ENCODE measurements at places on chromosomes 6 and 20.
A peak's percentile ranks its signal among the peaks of the same experiment; 100 is the strongest.

DNA sequence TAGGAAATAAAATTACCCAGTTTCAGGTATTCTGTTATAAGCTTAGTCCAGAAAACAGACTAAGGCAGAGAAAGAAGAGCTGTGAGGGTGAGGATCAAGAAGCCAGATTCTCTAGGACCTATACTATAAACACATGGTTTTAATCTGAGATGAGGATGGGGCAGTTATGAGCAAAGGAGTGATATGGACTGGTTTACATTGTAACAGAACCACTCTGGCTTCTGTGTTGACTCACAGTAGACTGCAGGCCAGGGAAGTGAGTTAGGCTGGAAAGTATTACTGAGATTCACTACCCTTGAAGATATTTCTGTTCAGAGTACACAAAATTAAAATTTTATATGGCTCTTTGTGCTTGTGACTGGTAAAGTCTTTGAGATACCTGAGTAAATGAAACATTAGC lies 3.2 kb upstream of the RWDD1 start:
- no peak for DNase-seq

GRCh38 chr6:135170849-135171248 lies 10.3 kb upstream of the MYB start:
- DNase-seq = no peak

DNA sequence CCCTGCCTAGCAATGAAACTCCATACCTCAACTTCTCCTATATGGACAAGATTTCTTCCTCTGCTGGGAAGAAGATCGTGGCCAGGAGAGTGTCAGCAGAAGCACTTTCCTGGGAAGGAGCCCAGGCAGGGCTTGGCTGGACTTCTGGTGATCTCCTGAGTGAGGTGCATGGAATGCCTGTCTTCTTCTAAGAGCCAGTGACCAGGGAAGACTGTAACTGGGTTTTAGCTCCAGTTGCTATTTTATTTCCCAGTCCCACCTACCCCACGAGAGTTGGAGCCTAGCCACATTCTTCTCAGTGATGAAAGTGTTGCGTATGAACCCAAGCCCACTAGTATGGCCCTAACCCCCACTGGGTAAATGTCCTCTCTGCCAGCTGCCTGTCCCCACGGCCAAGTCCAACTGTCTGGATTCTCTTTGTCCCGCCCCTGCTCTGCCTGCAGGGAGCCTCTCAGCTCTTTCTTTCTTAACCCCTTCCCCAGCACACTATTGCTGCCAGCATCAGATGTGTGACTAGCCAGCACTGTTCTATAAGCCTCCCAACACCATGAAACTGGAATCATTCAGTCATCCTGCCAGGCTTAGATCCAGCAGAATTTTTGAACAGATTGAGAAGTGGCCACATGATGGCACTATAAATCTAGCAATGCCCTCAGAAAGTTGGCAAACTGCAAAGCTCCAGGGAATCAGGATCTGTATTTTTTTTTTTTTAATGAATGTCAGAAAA lies 69.8 kb upstream of the FAM184A start:
- no peak for DNase-seq

- DNase-seq = no peak
Observed at GRCh38 chr20:21106171-21107017, at the start of gene LINC00237. Gene LINC00237 (minus strand): TSS chr20:21106358.

DNA sequence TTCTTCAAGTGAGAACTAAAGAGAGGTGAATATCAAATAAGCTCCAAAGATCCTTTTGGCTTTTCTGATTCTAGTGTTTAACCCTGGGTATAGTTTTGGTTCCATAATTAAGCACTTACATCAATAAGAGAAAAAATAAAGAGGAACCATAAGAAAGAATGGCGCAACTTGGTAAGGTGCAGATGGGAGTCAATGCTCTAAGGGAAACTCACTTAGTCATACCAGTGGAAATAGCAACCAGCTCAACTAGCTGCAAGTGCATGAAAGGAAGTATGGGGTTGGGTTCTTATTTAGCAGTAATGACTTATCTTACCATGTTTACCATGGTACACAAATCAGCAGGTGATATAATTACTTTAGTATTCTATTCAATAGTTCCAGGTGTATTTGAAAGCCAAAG lies 296.5 kb upstream of the RUNX2 start:
- DNase-seq = no peak

DNA sequence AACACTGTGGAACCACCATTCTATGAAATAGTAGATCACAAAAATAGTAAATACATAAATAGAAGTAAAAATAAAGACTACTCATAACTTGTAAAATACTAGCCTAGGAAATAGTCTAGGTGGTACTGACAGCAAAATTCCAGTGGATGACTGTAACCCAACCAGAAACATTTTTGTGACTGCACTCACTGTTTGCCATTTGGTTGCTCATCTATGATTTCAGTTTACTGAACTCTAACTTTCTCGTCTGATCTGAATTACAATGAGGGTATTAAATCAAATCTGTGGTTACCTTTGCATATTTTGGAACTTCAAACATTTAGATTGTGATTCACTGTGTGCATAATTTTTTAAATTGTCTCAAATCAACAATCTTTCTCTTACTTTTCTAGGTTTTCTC lies 151.1 kb downstream of the KHDC1L start:
- DNase-seq = no peak

DNA sequence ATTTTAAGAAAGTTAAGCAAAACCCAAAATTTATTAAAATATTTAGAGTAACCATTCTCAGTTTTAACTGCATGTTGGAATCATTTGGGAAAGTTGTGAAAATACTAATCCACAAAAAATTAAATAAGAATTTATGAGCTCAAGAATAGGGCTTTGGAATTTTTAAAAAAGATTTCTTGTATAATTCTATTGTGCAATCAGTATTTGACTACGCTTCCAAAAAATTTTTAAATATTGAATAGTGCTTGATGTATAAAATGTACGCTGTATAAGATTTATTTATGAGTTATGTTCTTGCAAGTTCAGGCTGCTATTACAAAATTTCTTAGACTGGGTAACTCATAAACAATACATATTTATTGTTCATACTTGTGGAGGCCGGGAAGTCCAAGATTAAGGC lies 571.7 kb downstream of the MMUT start:
- no peak for DNase-seq

- DNase-seq = peak; percentile 54
Observed at GRCh38 chr20:48716086-48716485, 111.7 kb downstream of the PREX1 start.

DNA sequence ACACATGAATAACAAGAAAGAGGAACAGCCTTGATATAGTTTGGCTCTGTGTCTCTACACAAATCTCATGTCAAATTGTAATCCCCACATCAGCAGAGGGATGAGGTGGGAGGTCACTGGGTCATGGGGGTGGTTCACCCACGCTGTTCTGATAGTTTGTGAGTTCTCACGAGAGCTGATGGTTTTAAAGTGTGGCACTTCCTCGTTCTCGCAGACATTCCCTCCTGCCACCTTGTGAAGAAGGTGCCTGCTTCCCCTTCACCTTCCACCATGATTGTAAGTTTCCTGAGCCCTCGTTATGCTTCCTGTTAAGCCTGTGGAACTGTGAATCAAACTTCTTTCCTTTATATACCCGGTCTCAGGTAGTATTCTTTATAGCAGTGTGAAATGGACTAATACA lies 13.1 kb downstream of the SRPK1 start:
- DNase-seq = no peak

DNA sequence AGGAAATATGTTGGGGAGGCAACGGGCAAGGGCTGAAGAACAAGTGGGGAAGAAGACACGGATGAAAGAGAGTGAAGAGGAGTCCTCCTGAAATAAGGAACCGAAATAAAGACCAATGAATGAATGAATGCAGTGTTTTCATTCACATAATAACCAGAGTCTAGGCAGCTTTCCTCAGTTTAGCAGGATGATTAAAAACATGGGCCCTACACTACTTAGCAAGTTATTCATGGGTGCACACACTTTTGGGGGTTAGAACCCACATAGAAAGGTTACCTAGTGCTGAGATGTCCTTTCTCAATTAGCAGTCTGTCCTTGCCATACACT lies 5.9 kb upstream of the FUCA2 start:
- no peak for DNase-seq

GRCh38 chr6:154370545-154370944 lies 13.9 kb upstream of the IPCEF1 start:
- no peak for DNase-seq

DNA sequence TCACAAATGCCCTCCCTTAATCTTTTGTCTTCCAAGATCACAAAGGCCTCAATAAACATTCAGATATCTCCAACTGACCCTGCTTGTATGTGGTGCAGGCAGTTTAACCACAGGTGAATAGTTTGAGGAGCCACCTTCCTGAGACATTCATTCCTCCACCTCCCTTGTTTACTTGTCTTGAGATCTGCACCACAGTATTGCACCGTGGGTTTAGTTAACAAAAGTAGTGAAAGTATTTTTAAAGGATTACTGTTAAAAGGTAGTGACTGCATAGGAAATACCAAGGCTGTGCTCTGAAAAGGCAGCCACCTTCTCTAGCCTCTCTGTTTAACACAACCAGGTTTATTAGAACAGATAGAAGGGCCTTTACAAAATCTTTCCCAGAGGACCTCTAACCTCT lies 46.5 kb downstream of the SESN1 start:
- DNase-seq = no peak

- DNase-seq = no peak
Observed at GRCh38 chr6:36756786-36757185, 59.2 kb downstream of the RAB44 start.

DNA sequence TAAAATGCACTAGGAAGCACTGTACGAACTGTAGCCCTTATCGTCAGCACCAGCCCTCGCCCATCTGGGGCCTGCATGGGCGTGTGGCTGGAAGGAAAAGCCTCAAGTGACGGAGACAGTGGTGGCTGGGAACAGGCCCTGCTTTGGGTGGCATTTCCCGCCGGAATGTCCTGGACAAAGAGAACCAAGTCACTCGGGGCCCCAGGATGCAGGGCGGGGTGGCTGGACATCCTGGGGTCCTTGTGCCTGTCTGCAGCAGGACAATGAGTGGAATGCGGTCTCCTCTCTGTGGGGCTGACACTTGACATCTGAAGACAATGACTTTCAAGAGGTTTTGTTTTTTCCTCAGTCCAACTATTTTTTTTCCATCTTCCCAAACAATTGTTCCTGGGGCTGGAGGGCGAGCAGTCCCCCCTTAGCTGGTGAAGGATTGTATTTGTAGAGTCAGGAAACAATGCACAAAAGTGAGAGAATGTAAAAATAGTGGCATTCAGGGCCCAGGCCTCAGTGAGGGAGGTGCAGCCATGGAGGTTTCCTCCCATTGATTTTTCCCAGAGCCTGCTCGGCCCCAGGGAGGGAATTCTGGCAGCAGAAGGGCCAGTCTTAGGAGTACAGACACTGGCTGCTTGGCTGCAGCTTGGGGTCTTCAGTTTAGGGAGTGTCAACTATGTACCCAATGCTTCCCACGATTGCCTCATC lies 64.4 kb downstream of the PREX1 start:
- DNase-seq = no peak

- no peak for DNase-seq
Observed at GRCh38 chr20:8790442-8791074, 278.3 kb upstream of the PLCB4 start.

- DNase-seq = no peak
Observed at GRCh38 chr6:123788319-123788718, 15.3 kb upstream of the NKAIN2 start.

DNA sequence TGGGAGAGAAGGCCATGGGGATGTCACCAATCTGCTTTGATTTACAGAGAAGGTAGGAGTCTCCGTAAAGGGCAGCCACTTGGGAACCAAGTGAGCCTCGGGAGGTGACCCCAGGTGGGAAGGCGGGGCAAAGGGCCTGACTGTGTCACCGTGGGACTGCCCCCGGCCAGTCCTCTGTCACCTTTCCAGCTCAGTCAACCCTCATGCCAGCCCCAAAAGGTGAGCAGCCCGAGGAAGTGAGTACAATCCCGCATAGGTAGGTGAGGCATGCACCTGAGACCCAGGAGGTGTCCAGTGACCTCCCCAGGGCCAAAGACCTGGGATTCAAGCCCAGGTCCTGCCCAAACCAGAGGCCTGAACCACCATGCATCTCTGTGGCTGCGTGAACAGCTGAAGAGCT lies 36.2 kb downstream of the BMP7 start:
- no peak for DNase-seq

GRCh38 chr20:32069711-32070110 lies 17.7 kb downstream of the HCK start:
- no peak for DNase-seq

Data from activated effector memory CD4-positive, alpha-beta T cell treated with Interleukin-2 at 50 U/mL for 16 hours (primary cell).